Stimulated activated CD4-positive, alpha-beta T cell treated with anti-CD3 and anti-CD28 coated beads, Interleukin-4, amount 100 ng/mL, for 4 hours (primary cell): ENCODE measurements at places on chromosomes 7 and 10.
A peak's percentile ranks its signal among the peaks of the same experiment; 100 is the strongest.

- DNase-seq, result no peak
Observed at GRCh38 chr7:101657171-101657570, 28.1 kb upstream of the MYL10 start.

DNA sequence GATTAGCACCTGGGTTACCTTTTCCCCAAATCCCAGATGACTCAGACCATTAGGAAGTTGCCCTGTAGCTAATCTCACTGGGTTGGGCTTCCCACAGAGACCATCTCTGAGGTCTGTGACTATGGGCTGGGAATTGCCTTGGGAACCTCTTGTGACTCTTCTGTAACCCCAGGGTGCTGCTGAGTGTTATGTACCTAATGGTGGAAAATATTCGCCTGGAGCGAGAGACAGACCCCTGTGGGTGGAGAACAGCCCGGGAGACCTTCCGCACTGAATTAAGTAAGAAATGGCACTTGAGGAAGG is 20.0 kb downstream of the STRIP2 start:
- no peak for DNase-seq

- DNase-seq, result no peak
Observed at GRCh38 chr7:55134786-55135185, 116.0 kb downstream of the EGFR start.

DNA sequence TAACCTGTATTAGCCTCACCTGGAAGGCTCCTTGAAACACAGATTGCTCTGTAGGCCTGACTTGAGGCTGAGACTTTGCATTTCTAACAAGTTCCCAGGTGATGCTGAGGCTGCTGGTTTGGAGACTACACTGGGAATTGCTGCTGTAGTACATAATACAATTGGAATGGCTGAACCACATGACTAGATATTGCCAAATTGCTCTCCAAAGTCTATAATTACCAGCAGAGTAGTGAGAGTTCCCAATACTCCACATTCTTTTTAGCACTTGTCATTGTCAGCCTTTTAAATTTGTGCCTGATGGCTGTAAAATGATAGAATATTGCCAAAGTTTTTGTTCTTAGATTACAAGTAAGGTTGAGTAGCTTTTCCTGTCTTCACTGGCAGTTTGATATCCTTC is 39.9 kb downstream of the PLEKHA8 start:
- DNase-seq, result no peak

GRCh38 chr7:91135703-91136430 is 128.4 kb upstream of the FZD1 start:
- no peak for DNase-seq

DNA sequence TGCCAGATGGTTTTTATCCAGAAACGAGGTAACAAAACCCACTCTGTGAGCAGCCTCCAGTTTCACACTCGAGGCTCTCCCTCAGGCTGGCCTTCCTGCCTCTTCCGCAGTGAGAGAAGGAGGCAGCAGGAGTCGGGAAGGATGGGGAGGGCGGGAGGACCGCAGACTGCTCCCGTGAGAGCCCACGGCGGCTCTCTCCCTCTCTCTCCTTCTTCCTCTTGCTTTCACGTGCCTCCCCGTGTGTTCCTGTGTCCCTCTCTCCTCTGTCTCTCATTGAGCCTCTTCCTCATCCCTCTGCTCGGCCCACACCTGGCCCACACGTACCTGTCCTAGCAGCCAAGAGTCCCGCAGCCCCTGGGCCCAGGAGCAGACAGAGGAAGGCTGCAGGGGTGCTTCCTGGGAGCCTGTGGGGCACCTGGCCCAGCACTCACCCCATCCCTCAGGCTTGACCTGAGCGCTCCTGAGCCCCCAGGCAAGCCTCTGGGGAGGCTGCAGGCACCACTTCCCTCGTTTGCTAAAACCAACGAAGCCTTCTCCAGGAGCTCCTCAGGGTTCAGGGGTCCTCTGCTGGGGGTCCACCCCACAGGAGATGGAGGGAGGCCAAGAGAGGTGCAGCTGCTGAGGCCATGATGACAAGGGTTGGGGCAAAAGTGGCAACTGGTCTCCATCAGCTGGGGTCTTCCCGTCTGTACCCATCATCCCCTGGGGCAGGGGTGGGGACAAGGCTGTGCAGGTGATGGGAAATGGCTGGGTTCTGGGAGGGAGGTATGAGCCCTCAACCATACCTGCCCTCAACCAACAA is 13.6 kb downstream of the SPOCK2 start:
- DNase-seq, result no peak

- no peak for DNase-seq
Observed at GRCh38 chr7:80833289-80834268, 85.3 kb downstream of the SEMA3C start.

DNA sequence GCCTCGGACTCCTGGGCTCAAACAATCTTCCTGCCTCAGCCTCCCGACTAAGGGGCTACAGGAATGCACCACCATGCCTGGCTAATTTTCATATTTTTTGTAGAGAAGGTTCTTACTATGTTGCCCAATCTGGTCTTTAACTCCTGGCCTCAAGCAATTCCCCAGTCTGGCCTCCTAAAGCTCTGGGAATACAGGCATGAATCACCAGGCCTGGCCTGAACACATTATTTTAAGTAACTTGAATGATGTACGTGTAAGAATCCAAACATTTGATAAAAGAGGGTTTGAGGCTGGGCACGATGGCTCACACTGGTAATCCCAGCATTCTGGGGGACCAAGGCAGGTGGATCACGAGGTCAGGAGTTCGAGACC is 13.0 kb upstream of the BAMBI start:
- DNase-seq, result no peak

DNA sequence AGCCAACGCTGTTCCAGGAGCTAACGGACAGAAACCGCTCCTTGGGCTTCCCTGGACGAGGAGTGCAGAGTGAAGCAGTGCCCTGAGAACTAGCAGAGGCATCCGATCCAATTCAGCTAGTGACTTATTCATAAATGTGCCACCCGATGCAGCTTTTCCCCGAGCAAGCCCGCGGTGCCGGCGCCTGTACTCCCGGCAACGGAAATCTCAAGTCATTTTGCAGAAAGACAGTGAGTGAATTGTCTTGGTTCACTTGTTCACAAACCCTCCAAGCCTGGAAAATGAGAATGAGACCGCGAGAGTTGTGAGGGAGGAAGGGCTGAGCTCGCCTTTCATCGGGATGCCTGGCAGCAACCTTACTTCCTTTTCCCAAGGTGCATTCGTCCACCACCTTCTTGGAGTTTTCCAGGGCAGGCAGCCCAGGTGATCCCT is 87.5 kb downstream of the COBL start:
- no peak for DNase-seq

DNA sequence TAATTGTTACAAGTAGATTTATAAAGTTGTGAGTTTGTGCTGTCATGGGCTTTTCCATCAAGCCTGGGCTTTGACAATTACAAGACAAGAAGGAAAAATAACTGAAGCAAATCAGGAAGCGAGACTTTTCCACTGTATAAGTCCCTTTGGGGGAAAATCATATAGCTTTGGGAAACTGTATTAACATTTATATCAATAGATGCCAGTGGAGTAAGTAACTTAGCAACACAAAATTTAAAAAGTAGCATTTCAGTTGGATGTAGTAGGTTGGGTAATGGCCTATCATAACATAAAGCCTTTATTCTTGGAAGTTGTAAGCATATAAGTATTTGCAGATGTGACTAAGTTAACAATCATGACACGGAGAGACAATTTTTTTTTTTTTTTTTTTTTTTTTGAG is 931.1 kb downstream of the CNTNAP2 start:
- no peak for DNase-seq

- no peak for DNase-seq
Observed at GRCh38 chr7:25775999-25776743, 375.8 kb upstream of the NFE2L3 start.

- no peak for DNase-seq
Observed at GRCh38 chr7:155918720-155919390, 106.6 kb upstream of the SHH start.

GRCh38 chr7:36736899-36737211 is 12.6 kb upstream of the AOAH start:
- no peak for DNase-seq

DNA sequence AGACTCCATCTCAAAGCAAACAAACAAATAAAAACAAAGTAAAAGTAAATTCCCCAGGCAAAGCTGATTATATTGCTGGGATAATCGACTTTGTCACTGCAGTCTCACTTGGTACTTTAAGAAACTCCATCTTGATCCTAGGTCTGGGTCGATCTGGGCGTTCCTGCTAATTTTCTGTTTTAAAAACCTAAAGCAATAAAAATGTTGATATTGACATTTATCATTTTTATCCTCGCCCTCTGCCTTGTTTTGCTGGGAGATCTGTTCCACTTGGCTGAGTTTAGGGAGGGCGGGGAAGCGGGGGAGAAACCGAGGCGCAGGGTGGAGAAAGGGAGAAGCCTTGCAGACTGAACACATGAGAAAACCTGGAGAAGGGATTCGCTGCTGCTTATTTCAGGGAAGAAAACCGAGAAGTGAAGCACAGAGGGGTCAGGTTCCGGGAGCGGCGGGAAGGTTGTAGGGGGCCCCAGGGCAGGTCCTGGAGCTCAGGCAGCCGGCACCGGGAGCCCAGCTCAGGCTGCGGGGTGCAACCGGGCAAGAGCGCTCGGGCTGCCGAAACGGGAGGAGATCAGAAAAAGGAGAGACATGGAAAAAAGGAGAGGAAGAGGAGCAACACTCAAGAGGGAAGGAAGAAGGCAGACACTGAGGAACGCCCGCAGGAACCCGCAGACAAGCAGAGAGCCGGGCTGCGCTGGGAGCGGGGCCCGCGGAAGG is 27.3 kb upstream of the KMT2C start:
- DNase-seq, result no peak

- no peak for DNase-seq
Observed at GRCh38 chr7:46363688-46364087, 442.6 kb upstream of the IGFBP3 start.

DNA sequence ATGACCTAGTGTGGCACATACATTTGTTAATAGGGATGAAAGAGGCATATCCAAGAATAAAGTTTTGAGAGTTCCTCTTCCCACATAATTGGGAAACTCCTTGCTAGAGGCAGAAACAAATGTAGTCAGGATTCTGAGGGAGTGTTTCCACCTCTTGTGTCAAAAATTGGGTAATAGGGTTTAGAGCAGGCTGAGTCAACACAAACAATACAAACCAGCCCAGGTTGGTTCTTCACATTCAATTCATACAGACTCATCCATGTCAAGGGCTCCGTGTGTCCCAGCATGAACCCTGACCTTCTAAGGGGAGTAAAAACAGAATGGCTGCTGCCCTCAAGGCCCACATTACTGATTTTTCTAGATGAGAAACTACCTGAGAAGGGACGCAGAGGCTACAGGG is 75.3 kb downstream of the GLI3 start:
- no peak for DNase-seq

DNA sequence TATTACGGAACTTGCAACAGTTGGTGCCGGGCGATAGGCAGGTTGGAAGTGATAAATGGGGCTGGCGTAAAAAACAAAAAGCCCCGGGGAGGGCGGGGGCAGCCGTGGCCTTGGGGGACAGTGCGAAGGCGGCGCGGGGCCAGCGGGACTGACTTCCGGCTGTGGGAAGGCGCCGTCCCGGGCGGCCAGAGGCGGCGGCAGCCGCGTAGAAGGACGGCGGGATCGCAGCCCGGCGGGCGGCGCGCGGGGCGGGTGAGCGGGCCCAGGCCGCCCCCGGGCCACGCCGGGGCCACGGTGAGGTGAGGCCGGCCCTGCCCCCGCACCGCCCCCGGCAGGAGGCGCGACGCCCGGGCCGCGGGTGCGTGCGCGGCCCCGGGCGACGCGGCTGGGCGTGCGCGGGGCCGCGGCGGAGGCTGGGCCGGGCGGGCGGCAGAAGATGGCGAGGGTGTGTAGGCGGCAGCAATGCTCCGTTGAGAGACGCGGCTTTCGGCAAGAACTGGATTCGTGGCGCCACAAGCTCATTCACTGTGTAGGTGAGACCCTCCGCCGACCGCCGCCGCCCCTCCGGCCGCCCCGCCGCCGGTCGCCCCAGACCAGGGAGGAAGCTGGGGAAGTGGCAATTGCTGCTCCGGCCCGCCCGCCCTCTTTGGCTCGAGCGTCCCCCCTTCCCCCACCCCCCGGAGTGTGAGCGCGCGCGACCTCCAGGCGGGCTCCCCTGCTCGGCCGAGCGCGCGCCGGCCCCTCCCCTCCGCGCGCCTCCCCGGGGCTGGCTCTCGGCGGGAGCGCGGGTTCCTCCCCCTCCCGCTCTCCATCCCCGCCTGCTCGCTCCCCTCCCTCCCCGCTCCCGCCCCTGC is at the start of gene LCOR:
Gene LCOR, plus strand, starts transcription at position 432 of the 854 bp plus-strand sequence. CDS start 116,760 bp downstream, outside the sequence.
- peak; percentile 80 for DNase-seq

DNA sequence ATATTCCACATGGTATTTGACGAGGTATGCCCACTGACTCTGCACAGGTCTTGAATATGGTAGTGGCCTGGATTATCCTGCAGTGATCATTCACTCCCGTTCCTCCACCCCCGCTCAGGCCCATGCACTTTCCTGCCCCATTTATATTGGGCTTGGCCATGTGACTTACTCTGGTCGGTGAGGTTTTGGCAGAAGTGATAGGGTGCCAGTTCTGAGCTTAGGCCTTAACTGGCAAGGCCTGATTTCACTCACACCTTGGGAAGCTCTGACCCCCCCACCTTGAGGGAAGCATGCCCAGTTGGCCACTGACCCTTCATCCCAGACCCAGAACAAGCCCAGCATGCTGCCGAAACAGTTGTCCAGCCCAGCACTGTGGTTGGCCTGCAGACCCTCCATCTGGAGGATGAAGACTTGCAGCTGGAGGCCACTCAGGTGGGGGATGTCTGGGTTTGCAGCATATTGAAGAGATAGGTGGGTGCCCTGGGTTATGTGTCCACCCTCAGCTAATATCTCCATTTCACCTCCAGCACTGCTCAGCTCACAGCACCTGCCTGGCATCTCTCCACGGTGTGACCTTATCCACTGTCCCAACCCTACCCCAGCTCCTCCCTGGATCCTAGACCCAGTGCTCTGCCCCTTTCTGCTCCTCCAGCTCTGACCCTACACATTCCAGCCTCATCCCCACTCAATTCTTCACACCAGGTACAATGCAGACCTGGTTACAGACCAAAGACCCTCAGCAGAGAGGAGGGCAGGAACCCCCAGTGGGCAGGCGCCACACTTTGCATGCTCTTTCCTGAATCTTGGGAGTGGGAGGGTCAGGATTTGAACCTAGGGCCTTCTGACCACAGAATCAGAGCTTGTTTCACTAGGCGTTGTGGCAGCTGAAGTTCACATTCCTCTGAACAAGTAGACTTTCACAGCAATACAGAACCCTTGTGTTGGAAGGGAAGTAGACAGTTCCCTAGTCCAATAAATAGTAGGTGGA is 138.1 kb upstream of the CHST15 start:
- no peak for DNase-seq

DNA sequence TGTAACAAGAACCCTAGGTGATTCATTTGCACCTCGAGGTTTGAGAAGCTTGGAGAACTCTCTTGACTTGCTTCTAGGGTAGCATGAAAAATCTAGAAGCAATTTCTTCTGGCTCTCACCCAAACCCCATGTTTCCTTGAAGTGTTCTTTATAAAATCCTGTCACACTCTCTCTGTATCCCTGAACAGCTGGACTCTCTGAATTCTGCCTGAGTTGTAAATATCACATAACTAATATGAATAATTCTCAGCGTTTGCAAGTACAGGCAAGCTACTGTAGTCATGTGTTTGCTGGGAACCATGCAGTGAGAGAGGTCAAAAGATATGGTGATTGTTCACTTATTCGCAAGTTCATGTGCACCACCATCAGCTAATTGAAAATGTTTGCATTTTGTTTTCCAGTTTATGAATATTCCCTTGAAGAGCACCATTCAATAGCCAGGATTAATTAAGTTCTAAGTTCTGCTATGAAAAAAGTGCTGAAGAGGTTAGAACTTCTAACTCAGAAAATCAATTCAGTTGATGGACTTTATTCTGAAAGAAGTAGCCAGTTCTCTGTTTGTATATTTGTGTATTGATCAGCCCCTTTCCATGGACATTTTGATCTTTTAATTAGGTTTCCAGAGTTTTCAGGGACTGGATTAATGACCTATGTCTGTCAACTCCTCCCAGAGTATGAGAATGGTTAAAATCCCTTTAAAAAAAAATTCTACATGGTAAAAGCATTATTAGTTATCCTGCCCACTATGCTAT is 243.0 kb downstream of the PLXDC2 start:
- DNase-seq, result no peak
